ENCODE measurements at places on chromosomes 1 and 21. TPM values are rescaled to one million over a fixed set of nuclear protein-coding genes. Genes with fewer than 3 reads are reported as not detected.
A peak's percentile ranks its signal among the peaks of the same experiment; 100 is the strongest.

- DNase-seq, result no peak
Measured at GRCh38 chr1:156671804-156672203, 5.4 kb downstream of the NES start.

DNA sequence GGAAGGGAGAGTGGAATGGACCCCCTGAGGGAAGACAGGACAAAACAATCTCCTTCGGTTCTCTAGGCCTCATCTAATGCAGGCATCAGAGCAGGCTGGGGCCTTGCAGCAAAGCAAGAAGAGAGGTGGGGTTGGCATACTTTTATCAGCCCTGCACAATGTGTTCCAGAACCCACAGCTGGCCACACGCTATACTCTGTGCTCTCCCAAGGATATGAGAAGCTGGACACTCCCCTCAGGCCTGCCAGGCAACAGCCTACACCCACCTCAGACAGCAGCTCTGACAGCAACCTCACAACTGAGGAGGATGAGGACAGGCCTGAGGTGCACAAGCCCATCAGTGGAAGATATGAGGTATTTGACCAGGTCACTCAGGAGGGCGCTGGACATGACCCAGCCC lies 27.3 kb downstream of the LY9 start:
- no peak for DNase-seq

- no peak for DNase-seq
Measured at GRCh38 chr1:221327954-221328353, 413.9 kb downstream of the DUSP10 start.

GRCh38 chr21:41141031-41141457 lies 26.9 kb upstream of the BACE2 start:
- no peak for DNase-seq

DNA sequence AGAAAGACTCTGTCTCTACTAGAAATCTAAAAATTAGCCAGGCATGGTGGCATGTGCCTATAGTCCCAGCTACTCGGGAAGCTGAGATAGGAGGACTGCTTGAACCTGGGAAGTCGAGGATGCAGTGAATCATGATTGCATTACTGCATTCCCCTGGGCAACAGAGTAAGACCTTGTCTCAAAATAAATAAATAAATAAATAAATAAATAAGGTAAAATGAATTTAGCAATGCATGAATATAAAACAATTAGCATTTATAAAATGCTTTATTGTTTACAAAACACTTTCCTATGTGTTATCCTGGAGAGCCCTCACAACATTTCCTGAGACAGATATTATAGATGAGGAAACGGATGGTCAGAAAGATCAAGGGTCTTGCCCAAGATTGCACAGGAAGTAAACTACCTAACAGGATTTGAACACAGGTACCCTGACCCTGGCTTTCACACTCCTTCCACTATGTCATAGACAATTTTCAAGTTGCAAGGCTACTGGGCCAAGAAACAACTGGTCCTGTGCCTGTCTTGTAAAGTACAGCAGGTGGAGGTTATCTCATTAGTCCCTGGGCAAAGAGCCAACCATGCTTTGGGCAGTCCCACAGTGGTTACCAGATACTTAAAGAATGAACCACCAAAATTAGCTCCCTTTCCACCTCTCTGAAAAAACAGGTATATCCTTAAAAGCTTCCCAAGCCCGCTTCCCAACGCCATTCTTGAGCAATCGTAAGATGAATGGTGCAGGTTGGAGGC lies 15.4 kb upstream of the VSIG8 start:
- DNase-seq, result no peak

GRCh38 chr1:186536273-186536890 lies 75.5 kb upstream of the PDC start:
- no peak for DNase-seq

DNA sequence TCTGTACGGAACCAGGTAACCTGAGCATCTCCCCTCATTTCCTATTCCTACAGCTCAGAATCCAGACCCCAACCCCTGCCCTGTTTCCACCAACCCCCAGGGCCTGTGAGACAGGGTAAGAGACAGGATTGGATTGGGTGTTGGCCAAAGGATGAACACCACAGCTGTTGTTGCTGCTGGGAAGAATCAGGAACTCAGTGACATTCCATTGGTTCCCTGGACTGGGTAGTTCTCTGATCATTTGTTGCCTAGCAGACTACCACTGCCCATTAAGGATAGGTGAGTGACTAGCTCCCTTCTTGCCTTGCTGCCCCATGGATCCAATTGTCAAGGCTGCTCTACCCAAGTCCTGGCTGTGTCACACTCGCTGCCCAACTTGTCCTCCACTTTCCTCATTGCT lies 10.0 kb downstream of the NCSTN start:
- no peak for DNase-seq

GRCh38 chr1:32749771-32750170 lies 47.2 kb upstream of the SYNC start:
- no peak for DNase-seq

GRCh38 chr1:109635862-109636200 lies 16.2 kb downstream of the AMPD2 start:
- no peak for DNase-seq

DNA sequence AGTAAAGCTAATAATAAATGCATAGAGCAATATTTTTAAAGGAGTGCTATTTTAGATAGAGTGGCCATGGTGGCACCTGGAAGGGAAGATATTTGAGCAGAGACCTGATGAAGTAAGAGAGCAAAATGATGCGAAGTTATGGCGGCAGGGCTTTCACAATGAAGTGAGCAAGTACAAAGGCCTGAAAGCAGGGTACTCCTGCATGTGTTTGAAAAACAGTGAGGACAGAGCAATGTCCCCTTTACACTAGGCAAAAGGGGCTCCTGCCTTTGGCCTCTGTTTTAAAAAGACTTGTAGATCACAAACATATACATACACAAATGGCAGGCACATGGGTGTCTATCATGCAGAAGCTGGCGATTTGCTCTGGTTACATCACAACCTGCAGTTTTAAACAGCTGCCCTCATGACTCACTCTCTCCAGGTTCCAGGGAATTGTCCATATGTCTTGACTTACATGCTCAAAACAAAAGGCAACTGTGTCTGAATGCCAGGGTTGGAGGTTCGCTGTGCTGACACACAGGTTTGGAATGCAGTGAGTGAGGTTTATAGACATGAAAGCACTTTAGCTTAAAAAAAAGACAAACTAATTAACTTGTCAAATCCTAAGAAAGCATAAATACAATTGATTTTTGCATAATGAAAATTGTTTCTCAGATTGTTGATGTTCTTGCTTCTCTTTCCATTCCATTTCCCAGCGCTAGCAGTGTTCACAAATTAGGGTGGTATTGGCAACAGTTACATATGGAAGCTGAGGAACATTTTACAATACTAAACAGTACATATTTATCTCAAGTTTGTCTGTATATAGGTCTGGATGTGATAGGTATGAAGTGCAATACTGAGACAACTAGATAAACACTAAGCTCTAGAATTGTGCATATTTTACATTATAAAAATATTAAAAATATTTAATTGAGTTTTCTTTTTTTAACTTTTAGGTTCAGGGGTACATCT lies 313.9 kb downstream of the BARHL2 start:
- DNase-seq, result no peak

- peak; percentile 49 for DNase-seq
Measured at GRCh38 chr1:172764378-172764777, 105.5 kb downstream of the FASLG start.

GRCh38 chr1:234992065-234992464 lies 136.6 kb downstream of the TOMM20 start:
- no peak for DNase-seq

DNA sequence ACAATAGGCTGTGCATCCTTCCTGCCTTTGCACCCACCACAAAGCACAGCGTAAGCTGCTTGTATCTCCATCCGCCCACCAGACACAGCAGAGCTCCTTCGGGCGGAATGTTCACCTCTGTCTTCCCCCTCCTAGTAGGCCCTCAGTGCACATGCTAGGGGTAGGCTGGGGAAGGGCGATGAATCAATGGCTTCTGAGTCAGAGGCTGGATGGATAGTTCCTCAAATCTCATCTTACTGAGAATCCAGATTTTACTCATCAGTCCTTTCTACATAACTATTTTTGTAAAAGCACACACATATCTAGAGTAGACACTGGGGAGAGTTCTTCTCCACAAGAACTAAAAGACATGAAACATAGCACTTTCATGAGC lies 73.8 kb downstream of the BCAR3 start:
- no peak for DNase-seq

- DNase-seq, result no peak
Measured at GRCh38 chr1:204736836-204737235, 51.3 kb upstream of the LRRN2 start.

DNA sequence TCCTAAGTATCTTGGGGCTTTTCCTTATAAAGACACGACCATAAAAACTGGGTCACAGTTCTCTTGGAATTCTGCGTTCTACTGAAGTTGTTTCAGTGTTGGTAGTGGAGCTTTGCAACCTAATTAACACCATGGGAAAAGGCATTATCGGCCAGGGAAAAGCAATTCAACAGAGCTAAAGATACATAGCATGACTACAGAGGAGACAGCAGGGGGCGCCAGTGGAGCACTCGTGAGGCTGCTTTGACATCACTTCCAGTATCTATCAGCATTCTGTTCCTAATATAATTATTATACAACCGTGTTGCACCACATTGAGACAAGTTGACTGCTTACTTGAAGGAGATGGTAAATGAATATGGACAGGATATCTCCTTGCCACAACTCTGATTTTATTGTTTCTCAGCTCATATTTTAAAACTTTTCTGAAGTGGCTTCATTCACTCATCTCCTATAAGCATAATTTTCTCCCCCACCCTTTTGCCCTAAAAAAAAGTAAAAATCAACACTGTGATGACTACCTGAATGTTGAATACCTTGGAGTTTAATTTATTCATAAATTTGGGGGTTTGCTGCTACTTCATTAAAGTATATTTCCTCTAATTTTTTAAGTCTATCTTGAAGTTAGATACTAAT lies 39.4 kb downstream of the ZP4 start:
- DNase-seq, result no peak

DNA sequence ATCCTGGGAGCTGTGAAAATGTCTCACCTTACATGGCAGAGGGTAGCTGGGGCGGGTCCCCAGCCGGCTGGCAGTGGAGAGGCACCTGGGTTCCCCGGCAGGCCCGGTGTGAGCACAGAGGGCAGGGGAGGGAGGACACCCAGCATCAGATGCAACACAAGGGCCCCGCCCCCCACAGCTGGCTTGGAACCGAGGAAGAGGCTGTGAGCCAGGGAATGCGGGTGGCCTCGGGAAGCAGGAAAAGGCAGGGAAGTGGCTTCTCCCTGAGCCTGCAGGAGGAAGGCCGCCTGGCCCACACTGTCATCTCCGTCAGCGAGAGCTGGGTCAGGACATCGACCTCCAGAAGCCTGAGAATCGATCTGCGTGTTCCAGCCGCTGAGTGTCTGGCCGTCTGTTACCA lies 87.3 kb downstream of the SIK1 start:
- no peak for DNase-seq

DNA sequence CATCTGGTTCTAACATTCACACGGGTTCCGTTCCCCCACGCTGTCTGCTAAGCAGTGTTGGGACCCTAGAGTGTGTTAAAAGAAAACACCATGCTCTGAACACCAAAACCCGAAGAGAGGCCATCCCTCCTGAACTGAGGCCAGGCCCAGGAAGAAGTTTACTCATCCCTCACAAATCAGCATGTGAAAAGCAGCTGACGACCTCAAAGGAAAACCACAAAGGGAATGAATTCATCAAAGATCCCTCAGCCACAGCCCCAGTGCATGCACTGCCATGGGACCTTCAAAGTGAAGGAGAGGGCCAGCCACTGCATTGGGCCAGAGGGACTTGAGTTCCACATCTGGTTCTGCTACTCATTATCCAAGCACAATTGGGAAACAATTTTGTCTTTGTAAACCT lies 7.0 kb upstream of the PSEN2 start:
- DNase-seq, result no peak

DNA sequence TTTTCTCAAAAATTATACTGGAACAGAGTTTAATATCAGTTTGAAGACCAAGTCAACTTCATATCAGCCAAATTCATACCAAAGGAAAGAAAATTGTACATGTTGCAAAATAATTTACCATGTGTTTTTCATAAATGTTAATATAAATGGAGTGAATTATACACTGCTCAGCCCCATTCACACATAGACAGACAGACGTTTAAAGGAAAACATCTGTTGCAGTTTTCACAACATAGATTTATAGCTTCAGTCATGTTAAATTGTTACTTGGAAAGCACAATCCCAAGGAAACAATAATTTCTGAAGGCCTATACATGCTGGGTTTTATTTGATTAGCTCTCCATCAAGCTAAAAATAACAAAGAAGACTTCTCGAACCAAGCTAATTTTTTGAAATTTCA lies 27.8 kb upstream of the HYI start:
- DNase-seq, result no peak

Gene RAP1GAP
- total RNA-seq, result 0.44 TPM

Gene PRDX1
- total RNA-seq, result 849 TPM

Gene MX2
- 13.2 TPM for total RNA-seq

Gene GPR61
- not detected for total RNA-seq

Gene F3
- total RNA-seq, result 0.11 TPM

Gene KRTAP6-3
- not detected for total RNA-seq

Measured in CD8-positive, alpha-beta memory T cell (primary cell).